Panc1 (cell line): ENCODE measurements at places on chromosomes 16 and 17.

GRCh38 chr16:64656471-64656870 lies 465.4 kb downstream of the CDH11 start:
- no peak for DNase-seq
- no peaks in the 10 kb centered on the region for H3K27me3 ChIP-seq
- no peaks in the 10 kb centered on the region for H3K4me1 ChIP-seq
- no peak overlapping the region for H3K27ac ChIP-seq
- H3K36me3 ChIP-seq: no peaks in the 10 kb centered on the region
- H3K4me3 ChIP-seq: no peak overlapping the region

DNA sequence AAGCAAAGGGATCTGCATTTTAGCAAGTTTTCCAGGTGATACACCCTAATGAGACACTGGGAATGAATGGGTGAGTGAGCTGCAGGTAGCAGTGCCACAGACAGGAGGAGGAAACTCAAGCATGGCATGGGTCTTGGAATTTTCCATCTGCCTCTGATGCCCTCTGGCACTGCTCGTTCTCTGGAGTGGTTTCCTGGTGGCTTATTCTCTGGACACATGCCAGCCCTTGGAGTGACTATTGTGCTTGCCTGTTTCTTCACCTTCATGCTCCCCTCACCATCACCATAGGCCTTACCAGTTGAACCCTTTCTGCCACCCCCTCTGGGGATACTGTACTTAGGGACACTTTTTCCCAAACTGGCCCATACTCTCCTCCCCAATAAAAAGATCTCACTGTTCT lies 1.6 kb downstream of the COASY start:
- peaks cover 27% of the 10 kb centered on the region for H3K4me1 ChIP-seq
- DNase-seq: no peak
- H3K4me3 ChIP-seq: peak overlapping the region; percentile 88
- H3K27me3 ChIP-seq: no peaks in the 10 kb centered on the region

- H3K36me3 ChIP-seq: no peaks in the 10 kb centered on the region
- no peaks in the 10 kb centered on the region for H3K4me1 ChIP-seq
- H3K27ac ChIP-seq: no peak overlapping the region
- no peak for DNase-seq
Observed at GRCh38 chr17:51908841-51909537, 249.5 kb downstream of the CA10 start.

- H3K27me3 ChIP-seq: no peaks in the 10 kb centered on the region
- no peaks in the 10 kb centered on the region for H3K4me1 ChIP-seq
- H3K4me3 ChIP-seq: no peak overlapping the region
- DNase-seq: no peak
- no peak overlapping the region for H3K27ac ChIP-seq
Observed at GRCh38 chr17:15281909-15282308, 16.8 kb upstream of the PMP22 start.

- H3K4me3 ChIP-seq: no peak overlapping the region
- no peak for DNase-seq
- no peaks in the 10 kb centered on the region for H3K36me3 ChIP-seq
- H3K27ac ChIP-seq: no peak overlapping the region
Observed at GRCh38 chr17:17382971-17383370, 79.8 kb downstream of the NT5M start.
